ENCODE measurements at places on chromosomes 2 and 18.

GRCh38 chr18:36464126-36464651 lies 166.7 kb downstream of the FHOD3 start:
- no peak for DNase-seq

DNA sequence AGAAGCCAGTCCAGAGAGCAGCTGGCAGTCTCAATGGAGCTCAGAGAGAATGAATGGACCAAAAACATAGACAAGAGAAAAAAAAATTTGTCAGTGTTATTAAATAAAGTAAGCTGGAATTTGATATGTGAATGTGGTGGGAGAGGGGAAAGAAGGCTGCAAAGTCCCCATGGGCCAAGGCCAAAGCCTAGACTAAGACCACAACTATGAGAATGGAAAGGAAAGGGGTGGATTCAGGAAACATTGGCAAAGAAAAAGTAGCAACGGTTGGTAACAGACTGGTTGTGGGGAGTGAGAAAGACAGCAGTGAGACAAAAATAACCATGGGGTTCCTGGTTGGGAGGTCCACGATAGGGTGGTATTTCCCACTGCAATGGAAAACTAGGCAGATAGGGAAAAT lies 47.0 kb downstream of the ZEB2 start:
- DNase-seq = no peak

DNA sequence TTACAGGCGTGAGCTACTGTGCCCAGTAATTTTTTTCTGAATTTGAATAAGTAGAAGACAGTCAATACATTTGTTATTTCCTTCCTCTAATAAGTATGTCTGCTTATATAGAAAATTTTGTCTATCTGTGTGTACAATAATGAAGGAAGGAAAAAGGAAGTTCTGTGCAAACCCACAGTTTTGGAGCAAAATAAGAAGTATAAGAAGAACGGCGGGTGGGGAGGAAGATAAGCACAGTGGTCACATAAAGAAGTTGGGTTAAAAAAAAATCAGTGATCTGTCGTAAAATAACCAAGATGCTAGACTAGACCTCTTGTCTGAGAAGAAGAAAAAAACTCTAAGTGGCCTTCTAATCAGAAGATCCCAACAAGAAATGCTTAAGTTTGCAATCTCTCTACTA lies 20.2 kb downstream of the MGAT4A start:
- no peak for DNase-seq

GRCh38 chr18:79573921-79574491 lies 105.6 kb upstream of the CTDP1 start:
- no peak for DNase-seq

- DNase-seq = no peak
Observed at GRCh38 chr2:119230219-119231185, 6.9 kb downstream of the STEAP3 start.

- no peak for DNase-seq
Observed at GRCh38 chr2:29718076-29718686, 203.2 kb downstream of the ALK start.

GRCh38 chr2:50995610-50996009 lies 36.3 kb downstream of the NRXN1 start:
- no peak for DNase-seq

- DNase-seq = no peak
Observed at GRCh38 chr18:70116949-70117348, 88.5 kb downstream of the RTTN start.

DNA sequence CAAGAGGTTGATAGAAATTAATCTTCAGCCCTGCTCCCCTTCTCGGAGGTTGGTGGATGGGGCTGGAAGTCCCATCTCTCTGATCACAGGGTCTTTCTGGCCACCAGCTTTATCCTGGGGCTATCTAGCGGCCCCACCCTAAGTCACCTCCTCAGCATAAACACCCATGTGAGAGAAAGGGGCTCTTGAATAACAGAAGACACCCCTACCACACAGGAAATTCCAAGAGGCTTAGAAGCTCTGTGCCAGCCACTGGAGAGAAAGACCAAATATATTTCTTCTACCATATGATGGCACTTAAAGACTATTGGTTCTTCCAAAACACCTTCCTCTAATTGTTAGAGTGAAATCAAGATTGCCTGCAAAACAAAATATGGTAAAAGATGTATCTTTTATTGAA lies 219.7 kb downstream of the VAPA start:
- no peak for DNase-seq

DNA sequence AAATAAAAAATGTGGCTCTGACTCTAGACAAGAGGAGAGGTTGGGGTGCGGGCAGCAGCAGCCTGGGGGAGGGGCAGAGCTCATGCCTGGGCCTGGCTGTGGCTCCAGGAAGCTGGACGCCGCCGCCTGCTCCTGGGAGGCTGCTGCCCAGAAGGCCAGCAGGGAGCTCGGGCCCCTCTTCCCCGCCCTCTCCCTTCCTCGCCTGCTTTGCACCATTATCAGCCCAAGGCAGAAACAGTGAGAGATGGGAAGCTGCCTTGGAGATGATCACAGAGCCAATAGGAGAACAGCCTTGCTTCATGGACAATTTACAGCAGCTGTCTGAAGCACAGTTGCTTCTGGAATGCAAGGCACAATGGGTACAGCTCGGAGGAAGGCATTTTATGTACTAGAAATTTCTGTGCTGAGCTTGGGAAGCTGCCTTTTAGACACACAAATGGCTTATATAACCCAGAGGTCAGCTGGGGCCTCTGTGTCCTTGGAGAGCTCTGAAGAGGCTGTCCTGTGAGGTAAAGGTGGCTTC lies 55.3 kb upstream of the AFF3 start:
- DNase-seq = peak; percentile 55

GRCh38 chr18:75041586-75041985 lies 167.4 kb downstream of the PTGR3 start:
- DNase-seq = no peak

DNA sequence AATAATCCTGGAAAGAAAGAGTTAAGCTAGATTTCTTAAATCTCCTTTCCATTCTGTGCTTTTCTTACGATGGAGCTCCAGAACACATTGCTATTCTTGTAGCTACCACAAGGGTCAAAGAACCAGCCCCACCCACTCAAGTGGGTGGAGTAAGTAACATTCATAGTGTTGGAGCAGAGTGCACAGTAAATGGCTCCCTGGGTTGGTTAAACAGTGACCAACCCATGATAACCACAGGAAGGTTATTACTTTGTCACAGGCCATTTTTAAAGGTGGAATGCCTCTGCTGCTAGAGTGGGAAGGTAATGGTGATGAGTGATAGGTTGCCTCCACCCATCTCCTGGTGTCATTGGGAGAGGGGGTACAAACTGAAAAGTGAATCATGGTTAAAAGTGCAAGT lies 13.9 kb downstream of the ARPC2 start:
- no peak for DNase-seq

GRCh38 chr18:45066886-45067285 lies 386.2 kb downstream of the SETBP1 start:
- DNase-seq = no peak

DNA sequence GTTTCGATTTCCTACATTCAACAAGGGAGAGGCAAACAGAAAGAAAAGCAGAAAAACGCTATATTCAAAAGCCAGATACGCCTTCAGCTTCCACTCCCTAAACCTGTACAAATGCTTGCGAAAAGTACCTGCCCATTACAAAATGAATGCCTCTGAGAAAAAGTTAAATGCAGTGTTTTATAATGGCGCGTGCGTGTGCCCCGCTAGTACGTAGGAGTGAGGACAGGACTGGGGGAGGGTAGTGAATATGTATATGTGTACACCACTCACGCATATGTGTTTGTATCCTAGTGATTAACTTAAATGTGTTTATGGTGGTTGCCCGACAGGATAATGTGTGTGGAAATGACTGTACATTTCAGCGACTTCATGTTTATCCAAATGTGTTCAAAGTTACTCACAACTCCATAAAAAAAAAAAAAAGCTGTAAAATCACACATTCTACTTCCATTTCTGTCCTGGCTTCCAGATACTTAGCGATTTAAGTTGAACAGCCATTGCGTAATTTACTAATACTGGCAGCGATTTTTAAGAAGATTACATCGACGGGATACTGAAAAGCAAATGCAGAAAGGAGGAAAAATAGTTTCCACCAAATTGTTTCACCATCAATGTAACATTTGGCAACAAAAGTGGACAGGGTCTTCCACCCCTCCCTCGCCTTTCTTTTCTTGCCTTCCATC lies 1.3 kb downstream of the NEUROD1 start:
- no peak for DNase-seq

- DNase-seq = no peak
Observed at GRCh38 chr2:190121971-190122370, 59.4 kb upstream of the MSTN start.

DNA sequence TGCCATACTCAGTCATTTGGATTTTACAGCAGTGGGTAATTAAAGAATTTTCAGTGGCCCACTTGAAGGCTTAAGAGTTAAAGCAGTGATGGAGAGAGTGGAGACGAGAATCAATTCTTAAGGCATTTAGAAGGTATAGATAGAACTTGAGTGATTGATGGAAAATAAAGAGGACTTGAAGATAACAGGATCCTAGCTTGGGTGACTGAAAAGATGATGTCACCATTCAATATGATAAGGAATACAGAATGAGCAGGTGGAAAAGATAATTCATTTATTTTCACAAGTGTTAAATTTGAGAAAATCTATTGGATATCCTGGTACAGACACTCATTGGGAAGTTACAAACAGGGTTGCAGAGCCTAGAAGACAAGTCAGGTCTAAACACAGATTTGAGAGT lies 35.2 kb downstream of the XRCC5 start:
- DNase-seq = no peak

GRCh38 chr2:205706769-205707381 lies 24.6 kb downstream of the NRP2 start:
- peak; percentile 41 for DNase-seq

DNA sequence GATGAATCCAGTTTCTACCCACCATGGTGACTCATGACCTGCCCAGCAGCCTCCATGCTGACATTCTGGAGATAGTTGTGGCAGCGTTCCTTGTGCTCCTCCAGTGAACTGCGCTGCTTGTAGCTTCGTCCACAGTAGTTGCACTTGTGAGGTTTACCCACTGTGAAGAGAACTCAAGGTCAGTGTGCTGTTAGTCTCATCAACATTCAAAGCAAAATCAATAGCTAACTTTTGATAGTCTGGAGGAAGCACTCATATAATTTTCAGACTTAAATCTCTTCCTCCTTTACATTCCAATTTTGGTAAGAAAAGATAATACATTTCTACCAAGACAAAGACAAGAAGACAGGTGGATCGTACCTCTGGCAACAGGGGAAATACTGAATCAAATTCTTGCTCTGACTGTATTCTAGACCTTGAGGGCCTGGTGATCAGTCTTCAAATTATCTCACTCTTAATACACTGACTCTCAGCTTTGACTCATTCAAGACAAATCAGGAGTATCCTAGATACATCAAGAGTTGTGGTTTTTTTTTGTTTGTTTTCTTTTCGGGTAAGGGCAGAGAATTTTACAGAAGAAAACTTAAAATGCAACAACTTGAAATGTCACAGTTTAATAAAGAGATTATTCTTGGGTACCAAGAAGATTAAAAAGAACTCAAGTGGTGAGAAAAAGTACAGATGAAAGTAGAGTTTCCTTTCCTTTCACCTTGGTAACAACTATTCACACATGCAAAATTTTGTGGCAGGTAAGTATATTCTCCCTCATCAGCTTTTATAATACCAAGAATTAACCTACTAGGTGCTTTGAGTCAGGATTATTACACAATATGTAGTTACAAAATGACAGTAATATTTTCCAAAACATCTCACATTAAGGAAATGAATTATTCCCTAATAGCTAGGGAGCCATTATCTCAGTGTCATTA lies 129.2 kb downstream of the IKZF2 start:
- DNase-seq = no peak

DNA sequence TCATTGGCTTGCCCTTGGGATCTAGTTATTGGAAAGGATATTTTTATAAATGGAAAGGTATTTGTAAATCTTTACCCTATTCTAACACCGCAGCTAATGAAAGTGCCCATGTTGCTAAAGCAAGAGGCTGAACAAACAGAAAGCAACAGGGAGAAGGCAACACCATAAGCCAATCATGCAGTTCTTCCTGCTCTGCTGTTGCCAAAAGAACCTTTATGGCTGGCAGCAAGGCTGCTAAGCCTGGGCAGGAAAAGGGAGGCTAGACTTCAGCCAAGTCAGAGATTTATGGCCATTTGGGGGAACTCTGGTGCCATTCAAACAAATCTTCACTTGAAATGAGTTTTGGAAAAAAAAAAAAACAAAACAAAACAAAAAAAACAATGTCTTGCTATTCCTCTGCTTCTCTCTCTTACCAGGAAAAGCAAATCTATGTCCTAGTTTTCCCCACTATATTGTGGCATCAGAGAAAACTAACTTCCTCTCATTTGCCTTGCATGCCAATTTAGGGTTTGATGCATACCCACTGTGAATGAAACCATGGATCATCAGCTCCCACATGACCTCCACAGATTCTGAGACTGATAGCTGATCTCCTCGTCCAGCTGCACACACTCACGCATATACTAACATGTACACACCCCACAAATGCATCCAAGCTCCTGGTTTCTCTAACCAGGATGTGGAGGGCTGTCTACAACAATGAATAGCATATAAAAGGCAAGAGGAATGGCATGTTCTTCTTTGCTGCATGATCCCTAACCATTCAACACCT lies 179.3 kb downstream of the C1D start:
- no peak for DNase-seq

- DNase-seq = no peak
Observed at GRCh38 chr2:74585406-74586185, 31.1 kb downstream of the DOK1 start.

DNA sequence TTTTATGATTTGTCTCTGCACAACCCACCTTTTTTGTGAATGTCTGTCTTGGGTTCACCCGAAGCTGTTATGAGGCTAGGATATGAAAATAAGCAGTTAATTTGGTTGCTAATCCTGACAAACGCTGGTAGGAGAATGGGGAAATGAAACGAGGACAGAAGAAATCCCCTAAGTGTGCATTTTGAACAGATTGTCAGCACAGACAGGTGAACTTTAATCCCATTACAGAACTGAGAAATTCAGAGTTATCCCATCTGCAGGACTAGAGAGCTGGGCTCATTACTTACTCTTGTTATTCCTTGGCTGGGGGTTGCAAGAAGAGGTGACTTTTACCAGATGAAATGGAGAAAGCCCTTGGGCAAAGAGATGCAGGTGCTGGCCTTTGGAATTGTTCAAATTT lies 123.3 kb upstream of the NYAP2 start:
- DNase-seq = no peak

DNA sequence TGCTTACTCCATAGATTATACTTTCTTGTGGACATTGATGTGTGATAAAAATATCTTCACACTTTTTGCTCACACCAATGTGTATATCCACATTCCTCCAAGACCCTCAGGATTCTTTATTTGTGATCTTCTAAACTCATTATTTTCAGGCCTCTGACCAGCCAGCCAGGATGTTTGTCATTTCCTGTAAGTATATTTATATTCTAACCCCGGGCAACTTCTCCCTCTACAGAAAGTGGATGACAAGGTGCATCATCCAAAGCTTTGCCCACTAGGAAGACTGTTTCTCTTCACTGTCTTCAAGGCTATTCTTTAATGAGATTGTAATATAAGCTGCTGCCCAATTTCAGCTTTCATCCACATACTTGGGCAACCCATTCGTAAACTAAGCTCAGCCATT lies 3.6 kb upstream of the CWC22 start:
- DNase-seq = no peak
